ENCODE measurements at places on chromosomes 6 and 20. TPM values are rescaled to one million over a fixed set of nuclear protein-coding genes. Genes with fewer than 3 reads are reported as not detected.

The OR2B6 gene
- not detected for total RNA-seq

The EPPIN gene
- total RNA-seq = not detected

The ULBP1 gene
- total RNA-seq = 0.75 TPM

The CENPW gene
- 42.8 TPM for total RNA-seq

The PROKR2 gene
- total RNA-seq = not detected

The RSPH9 gene
- 0.34 TPM for total RNA-seq

The C6orf52 gene
- total RNA-seq = 1.6 TPM

The CCN5 gene
- total RNA-seq = 27.5 TPM

The MUC22 gene
- total RNA-seq = not detected

The MOXD1 gene
- total RNA-seq = 1.7 TPM

The IRF4 gene
- total RNA-seq = 0.46 TPM

The TSBP1 gene
- not detected for total RNA-seq

The DCDC2 gene
- 2.7 TPM for total RNA-seq

The SEMG1 gene
- total RNA-seq = not detected

The NOX3 gene
- not detected for total RNA-seq

The LHFPL5 gene
- total RNA-seq = 0.12 TPM

The HTR1E gene
- total RNA-seq = not detected

The F13A1 gene
- not detected for total RNA-seq

The WFDC10A gene
- not detected for total RNA-seq

The TGM2 gene
- 343 TPM for total RNA-seq

The HCRTR2 gene
- not detected for total RNA-seq

The GLP1R gene
- not detected for total RNA-seq

The MATN4 gene
- 0.09 TPM for total RNA-seq

The LPA gene
- total RNA-seq = 0.07 TPM

The EFCAB8 gene
- not detected for total RNA-seq

The ISM1 gene
- 0.24 TPM for total RNA-seq

The SAPCD1 gene
- total RNA-seq = 5.2 TPM

The OR2H2 gene
- not detected for total RNA-seq

The FOXF2 gene
- total RNA-seq = 23.1 TPM

The HLA-DMB gene
- total RNA-seq = 2.2 TPM

The SIGLEC1 gene
- 0.01 TPM for total RNA-seq

The BHLHE23 gene
- not detected for total RNA-seq

The GRIK2 gene
- total RNA-seq = 0.35 TPM

The LY6G6D gene
- not detected for total RNA-seq

The EDN1 gene
- total RNA-seq = 37.9 TPM

The PPIL6 gene
- 3.6 TPM for total RNA-seq

The ADAT2 gene
- total RNA-seq = 4.1 TPM

The GNMT gene
- total RNA-seq = not detected

The ZBTB2 gene
- total RNA-seq = 13.6 TPM

The XKR7 gene
- total RNA-seq = 0.02 TPM

The WFDC5 gene
- not detected for total RNA-seq

The TMEM200A gene
- total RNA-seq = not detected

The DPPA5 gene
- not detected for total RNA-seq

The NINL gene
- 17.2 TPM for total RNA-seq

The HLA-DQA1 gene
- not detected for total RNA-seq

The KIAA0408 gene
- 7.0 TPM for total RNA-seq

The ABHD16B gene
- not detected for total RNA-seq

All from A549 treated with Mapracorat at 1 μM for 4 hours (cell line).